ENCODE measurements at places on chromosomes 7 and 10.
A peak's percentile ranks its signal among the peaks of the same experiment; 100 is the strongest.

DNA sequence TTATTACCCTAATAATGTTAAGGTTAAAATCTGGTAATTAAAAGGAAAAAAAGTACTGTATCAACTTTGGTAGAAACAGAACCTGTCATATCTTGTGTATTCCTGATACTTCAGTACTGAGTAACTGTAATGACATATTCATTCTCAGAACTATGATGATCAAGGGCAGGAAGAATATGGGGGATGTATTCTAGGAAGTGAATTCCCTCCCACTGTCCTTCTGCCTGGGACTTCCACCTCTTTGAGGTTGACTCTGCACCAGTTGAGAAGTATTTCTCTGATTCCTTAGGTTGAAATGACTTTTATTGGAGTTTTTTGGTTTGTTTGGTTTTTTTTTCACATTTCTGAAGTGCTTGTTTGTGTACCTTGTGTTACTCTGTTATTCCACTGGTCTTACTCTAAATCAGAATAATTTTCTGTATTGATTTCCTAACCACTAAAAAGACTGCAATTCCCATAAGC, 36.9 kb downstream of the WASL start:
- DNase-seq, result no peak

GRCh38 chr10:78292982-78293865, 259.6 kb downstream of the RPS24 start:
- no peak for DNase-seq

GRCh38 chr7:92831716-92832533, 4.4 kb downstream of the CDK6 start:
- DNase-seq, result peak; percentile 3

GRCh38 chr10:75672842-75673241, 241.4 kb downstream of the LRMDA start:
- DNase-seq, result no peak

- no peak for DNase-seq
Measured at GRCh38 chr10:124012066-124012465, 81.3 kb downstream of the CHST15 start.

GRCh38 chr7:4880218-4880617, 3.3 kb downstream of the RADIL start:
- no peak for DNase-seq

DNA sequence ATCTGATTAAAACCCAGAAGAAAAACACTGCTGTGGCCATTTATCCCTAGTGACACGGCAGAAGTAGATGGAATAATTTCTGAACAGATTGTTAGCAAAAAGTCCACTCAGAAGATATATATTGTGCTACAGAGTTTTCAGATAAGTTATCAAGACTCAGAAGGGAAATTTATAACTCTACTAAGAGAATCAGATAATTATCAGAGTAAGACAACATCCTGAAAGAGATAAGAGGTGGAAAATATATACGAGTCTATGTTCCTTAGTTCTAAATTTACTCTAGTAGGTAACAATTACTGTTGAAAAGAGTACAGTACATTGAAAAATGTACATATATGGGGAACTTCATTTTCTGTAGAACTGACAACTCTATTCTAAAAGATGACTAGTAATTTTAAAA, 176.7 kb downstream of the GNAI1 start:
- DNase-seq, result no peak

DNA sequence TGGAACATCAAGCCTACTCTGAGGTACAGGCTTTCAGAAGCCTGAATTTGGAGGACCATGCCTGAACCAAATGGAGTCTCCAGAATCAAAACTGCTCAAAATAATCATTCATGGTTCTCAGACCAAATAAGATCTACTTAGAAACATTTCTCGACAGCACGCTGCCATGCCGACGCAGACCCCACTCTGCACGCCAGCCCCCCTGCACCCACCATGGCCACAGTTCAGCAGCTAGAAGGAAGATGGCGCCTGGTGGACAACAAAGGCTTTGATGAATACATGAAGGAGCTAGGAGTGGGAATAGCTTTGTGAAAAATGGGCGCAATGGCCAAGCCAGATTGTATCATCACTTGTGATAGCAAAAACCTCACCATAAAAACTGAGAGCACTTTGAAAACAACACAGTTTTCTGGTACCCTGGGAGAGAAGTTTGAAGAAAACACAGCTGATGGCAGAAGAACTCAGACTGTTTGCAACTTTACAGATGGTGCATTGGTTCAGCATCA, 6.6 kb upstream of the KMT2C start:
- DNase-seq, result no peak

- DNase-seq, result no peak
Measured at GRCh38 chr10:14618674-14619073, 156.0 kb downstream of the FAM107B start.

DNA sequence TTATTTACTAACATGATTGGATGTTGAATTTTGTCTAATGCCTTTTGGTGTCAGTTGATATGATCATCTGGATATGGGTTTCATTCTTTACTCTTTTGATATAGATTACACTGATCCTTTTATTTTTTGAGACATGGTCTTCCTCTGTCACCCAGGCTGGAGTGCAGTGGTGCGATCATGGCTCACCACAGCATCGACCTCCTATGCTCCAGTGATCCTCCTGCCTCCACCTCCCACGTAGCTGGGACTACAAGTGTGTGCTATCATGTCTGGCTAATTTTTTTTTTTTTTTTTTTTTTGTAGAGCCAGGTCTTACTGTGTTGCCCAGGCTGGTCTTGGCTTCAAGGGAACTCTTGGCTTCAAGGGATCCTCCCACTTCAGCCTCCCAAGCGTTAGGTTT, 27.1 kb downstream of the BMS1 start:
- DNase-seq, result no peak

DNA sequence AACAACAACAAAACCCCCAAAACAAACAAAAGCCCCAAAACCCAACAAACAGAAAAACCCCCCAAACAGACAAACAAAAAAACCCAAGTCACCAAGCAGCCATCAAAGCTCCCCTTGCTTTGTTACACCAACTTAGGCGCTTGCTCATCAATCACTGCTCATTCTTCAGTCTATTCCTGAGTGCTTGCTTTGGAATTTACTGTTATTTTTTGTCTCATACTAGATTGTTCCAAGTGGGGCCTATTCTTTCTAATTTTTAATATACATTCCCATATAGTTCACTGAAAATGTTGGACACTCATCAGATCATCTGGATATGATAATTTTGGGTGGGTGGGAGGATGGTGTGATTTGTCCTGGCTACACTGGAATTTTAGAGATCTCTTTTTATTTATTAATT, 126.0 kb upstream of the JCAD start:
- no peak for DNase-seq

DNA sequence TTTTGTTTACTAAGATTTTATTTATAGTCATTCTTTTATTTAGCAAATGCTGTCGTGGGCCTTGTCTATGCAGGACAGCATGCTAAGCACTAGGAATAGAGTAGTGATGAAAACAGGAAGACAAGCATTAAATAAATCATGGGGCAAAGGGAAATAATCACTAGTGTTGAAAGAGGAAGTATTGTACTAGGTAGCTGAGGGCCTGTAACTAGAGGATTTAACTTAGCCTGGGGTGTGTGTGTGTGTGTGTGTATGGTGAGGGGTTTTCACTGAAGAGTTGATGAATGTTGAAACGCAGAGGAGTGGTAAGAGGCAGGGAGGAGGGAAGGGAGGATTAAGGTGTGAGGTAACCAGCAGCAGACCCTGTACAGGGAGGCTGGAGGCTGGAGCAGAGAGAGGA, 446.4 kb downstream of the SDK1 start:
- no peak for DNase-seq

- no peak for DNase-seq
Measured at GRCh38 chr7:82674268-82674667, 230.7 kb upstream of the CACNA2D1 start.

GRCh38 chr7:81195033-81195432, 276.2 kb upstream of the SEMA3C start:
- no peak for DNase-seq

- DNase-seq, result peak; percentile 75
Measured at GRCh38 chr10:11178606-11179515, 161.2 kb downstream of the CELF2 start.

DNA sequence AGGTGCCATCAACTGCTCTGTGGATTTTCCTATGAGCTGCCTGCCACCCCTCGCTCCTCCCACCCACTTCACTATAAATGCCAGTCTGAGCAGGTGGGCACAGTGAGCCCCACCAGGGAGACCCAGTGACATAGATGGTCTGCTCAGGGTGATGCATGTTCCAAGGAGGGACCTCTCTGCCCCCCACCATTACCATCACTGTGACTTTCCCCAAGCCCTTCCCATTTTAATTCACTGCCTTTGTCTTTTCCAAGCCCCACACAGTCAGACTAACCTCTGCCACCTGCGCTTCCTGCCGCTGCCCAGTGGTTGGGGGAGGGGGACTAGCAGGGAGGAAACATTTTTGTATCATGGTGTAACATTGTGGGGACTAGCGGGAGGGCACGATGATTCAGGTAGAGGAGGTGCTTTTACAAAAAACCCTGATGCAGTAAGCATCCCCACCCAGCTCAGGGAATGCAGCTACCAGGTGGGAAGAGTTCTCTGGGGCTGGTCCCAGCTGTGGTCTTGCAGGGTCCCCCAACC, 24.6 kb downstream of the PRSS2 start:
- DNase-seq, result peak; percentile 55

GRCh38 chr10:48714088-48714487, 29.4 kb downstream of the WDFY4 start:
- DNase-seq, result no peak

GRCh38 chr10:71285180-71285545, 33.9 kb upstream of the SLC29A3 start:
- no peak for DNase-seq

DNA sequence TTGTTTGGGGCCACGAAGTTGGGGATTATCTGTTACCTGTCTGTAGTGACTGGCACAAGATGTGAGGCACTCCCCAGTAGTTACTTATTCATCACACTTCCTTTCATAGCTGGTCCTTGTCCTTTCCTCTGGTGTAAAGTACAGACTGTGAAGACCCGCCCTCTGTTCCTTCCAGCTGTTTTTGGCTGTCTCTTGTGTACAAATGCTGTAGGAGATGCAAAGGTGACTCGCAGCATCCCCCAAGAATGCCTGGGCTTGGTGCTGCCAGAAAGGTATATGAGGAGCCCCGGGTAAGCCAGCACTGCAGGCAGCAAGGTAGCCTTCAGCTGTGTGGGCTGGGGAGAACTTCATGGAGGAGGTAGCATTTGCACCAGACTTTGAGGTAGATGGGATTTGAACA, 236.6 kb downstream of the EBF3 start:
- DNase-seq, result no peak

DNA sequence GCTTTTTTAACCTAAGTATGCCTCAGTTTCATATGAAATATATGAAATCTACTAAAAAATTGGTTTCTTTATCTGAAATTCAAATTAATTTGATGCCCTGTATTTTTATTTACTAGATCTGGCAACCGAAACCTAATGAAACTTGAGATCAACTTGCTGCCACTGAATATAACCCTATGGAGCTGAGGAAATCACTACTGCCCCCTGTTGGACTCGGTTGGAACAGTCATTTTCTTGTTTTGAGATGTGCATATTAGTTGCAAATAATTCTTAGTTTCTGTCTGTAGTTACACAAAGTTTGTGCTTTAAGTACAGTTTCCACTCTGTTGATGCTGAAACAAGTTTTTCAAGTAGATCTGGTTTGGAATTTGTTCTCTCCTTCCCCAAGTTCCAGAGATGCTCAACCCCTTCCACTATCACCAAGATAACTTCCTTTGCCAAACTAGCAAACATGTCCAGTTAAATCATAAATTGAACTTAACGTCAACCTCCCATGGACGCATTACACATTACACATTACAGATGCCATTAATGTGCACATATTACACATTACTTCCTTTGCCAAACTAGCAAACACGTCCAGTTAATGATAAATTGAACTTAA, 22.2 kb upstream of the EXOC4 start:
- no peak for DNase-seq

GRCh38 chr7:25677595-25677994, 449.3 kb upstream of the NPVF start:
- no peak for DNase-seq

- DNase-seq, result no peak
Measured at GRCh38 chr10:5651388-5651764, 15.0 kb downstream of the ASB13 start.

GRCh38 chr7:94338921-94339371, 55.7 kb upstream of the COL1A2 start:
- DNase-seq, result no peak

DNA sequence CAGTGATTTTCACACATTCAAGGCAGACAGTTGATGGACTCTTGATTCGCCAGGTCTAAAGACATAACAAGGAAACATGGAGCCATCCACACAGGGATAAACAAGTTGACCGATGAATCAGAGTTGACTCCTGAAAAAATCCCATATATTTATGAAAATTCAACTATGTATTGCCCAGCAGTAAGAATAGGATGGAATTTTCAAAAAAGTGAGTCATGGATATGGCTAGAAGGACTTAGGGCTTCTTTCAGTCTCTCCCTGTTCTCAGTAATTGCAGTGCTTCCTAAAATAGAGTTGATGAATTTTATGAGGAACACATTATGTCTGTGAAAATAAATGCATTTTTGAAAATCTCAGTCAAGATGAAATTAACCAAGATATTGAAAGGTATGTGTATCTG, 301.2 kb downstream of the PLXDC2 start:
- DNase-seq, result no peak

GRCh38 chr7:7443806-7444350, 91.8 kb downstream of the COL28A1 start:
- no peak for DNase-seq
